ENCODE measurements at places on chromosomes 13 and 19.

DNA sequence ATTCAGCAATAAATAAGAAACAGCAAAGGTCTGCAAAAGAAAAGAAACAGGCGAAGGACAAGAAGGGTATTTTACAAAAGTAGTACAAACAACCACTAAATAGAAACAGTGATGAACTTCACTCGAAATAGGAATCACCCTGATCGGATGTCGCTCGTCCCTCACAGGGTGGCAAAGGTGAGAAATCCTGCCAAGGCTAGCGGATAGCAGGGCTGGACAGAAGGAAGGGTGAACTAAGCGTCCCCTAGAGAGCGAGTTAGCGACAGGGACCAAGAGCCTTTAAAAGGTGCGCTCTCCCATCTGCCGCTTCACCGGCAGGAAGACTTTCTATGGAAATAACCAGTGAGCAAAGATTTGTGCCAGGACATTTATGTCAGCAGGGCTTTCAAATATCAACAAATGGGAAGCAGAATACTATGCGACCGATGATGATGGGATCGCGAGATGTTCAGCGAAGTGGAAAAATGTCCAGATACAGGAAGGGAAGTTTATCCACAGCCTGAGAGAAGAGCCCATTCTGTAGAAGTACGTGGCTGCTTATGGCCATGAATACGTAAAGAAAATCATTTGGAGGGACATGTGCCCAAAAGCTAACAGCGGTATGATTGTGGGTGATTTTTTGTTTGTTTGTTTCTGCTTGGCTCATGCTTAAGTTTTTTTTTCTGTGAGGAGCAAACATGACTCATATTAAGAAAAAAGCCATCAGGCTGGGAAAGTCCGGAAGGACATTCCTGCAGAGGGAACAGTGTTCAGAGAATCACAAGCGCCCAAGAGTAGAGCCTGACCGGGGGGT is 18.9 kb downstream of the ELAVL1 start:
- DNase-seq = peak; percentile 39

- no peak for DNase-seq
Measured at GRCh38 chr19:29397748-29398147, 128.0 kb upstream of the VSTM2B start.

DNA sequence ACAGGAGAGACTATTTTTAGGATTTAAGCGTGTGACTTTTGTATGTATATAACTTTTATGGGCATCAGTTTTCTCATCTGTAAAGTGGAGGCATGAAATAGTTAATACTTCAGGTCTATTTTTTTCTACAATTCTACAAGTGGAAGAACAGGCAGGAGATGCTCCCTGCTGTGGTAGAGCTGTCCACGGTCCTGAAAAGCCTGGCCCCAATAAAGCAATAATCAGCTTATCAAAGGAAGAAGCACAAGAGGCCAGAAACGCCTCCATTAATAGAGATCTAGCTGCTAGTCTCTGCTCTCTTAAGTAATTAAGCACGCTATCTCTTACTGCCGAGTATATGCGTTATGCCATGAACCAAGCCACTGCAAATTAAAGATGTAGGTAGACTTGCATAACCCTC is 28.0 kb upstream of the WASF3 start:
- peak; percentile 4 for DNase-seq

DNA sequence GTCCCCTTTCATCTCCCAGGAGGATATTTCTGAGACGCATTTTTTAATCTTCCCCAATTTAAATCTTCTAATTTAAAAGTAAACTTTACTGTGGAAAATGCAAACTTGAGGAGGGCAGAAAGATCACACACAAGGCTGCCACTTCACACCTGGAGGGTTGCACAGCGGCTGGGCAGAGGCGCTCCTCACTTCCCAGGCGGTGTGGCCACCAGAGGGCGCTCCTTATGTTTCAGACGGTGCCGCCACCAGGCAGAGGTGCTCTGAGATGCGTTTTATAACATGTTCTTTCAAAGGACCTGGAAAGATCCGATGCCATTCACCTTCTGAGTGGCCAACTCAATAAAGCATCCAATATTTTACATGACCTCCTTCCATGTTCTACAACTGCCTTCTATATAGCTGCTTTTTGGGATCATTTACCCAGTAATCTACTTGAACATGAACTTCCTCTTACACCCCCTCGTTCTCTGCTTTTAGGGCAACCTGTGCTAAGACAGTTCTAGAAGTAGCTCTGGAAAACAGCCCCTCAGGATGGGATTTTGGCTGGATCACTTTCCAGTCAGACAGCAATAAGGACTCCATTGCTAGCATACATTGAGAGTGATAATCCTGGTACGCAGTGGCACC is 14.8 kb upstream of the MTUS2 start:
- no peak for DNase-seq

DNA sequence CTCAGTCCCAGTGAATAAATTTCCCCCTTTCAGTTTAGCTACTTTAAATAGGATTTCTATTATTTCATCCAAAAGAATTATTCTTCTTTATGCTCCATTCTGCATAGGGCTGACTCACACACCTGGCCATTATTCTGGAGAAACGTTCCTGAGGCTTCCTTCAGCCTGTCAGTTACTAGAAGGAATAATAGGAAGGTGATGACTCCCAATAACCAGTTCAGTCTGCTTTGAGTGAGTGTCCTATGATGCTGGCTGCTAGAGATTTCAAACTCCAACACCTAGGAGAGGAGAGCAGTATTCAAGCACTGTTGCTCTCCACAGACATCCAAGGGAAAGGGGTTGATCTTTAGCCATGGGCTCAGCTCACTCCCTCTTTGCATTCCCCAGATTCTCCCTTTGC is 117.8 kb downstream of the KCTD12 start:
- DNase-seq = no peak

GRCh38 chr13:27744801-27745200 is 47.5 kb upstream of the GSX1 start:
- DNase-seq = no peak

DNA sequence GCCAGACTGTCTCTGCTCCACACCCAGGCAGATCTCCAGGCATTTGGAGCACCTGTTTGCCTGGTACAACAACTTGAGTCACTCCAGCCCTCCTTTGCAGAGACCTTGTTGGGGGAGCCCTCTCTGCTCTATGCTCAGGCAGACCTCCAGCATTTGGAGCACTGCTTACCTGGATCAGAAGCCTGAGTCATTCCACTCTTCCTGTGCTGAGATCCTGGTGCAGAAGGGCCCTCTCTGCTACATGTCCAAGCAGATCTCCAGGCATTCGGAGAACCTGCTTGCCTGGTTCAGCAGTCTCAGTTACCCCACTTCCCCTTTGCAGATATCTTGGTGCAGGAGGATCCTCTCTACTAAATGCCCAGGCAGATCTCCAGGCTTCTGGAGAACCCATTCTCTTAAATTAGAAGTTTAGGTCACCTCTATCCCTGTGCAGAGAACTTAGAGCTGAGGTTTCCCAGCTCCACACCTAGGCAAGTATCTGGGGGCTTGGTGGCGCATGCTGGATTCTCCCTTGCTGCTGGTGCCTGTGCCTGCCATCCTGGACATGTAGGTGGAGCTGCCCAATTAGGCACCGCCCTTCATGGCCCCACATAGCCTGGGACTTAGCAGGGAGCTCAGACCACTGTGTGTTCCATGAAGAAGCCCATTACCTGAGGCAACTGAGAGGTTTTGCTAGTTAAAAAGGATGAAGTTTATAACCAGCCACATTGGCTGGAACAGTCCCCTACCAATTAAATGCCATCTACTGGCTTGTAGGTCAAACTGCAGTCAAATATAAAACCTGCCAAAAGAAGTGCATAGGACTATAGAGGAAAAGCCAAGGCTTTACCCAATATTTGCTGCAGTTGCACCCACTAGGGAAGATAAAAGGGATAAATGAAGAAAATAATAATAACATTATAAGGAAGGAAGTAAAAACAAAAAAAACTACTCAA is 97.6 kb upstream of the SLITRK6 start:
- no peak for DNase-seq

DNA sequence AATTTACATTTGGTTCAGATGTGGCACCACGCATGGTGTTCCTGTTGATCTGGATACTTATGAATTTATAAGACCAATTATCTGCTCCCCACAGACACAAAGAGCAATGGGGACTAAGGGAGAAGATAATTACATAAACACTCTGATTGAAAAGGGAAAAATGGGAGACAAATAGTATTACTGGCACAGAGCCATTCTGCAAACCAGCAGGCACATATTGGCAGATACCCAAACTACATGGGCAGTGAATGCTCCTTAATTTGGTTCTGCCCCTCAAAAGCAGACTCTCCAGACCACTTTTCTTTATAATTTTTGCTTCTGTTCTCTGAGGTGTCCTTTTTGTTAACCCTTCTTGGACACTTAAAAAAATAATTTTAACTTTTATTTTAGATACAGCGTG is 1674.2 kb downstream of the PCDH9 start:
- DNase-seq = no peak

DNA sequence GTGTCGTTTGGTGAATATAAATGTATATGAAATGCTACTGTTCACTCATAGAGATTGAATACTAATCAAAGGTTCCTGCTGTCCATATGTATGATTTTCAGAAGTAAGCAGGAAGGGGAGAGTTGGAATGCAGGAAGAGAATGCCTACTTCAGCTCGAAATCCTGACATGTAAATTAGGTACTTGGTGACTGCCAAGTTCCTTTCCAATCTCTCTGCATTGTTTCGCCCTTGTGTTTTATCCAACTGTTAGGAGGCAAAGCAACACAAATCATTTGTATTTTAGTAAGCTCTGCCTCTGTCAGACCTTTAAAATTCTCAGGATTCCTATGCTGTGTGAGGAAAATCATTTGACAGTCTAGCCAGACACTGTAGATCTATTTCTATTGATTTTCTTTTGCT is 9.0 kb downstream of the STARD13 start:
- no peak for DNase-seq

- DNase-seq = no peak
Measured at GRCh38 chr13:78881751-78882150, 222.8 kb upstream of the OBI1 start.

GRCh38 chr19:44735011-44735410 is 13.5 kb upstream of the BCL3 start:
- no peak for DNase-seq

DNA sequence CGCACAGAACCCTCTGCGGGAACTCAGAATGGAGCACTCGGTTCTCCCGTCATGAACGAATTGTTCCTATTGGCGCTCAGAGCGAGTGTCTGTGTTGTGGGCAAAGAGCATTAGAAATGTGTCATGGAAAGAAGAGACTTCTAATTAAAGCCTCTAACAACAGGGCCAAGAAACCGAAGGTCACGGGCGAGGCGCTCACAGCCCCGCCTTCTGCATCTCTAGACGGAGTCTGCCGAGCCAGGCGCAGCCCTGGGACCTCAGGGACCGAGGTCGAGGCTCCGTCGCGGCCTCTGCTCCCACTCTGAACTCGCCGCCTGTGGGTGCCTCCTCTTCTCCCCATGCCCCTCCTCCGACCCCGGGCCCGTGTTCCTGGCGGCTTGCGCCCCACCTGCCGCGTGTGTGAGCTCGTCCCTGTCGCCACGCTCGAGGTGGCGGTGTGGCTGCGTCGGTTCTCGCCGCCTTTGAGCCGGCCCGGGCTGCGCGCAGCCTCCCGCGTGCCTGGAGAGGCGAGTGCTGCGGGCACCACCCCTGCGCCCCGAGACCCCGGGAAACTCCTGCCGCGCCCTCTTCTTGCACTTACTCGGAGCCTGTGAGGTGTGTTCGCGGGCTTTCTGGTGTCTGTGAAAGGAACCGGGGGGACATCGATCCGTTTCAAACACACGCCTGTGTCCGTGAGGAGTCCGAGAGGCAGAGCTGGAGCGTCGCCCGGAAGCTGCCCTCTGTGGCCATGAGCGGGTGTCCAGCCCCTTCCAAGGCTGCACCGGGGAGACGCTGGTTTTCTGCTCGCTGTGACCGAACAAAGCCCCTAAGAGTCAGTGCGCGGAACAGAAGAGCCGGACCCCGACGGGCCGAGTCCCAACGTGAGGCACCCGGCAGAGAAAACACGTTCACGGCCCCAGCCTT is 45.4 kb upstream of the SPACA7 start:
- DNase-seq = no peak

- DNase-seq = no peak
Measured at GRCh38 chr13:113089693-113090414, 15.7 kb upstream of the F7 start.

- no peak for DNase-seq
Measured at GRCh38 chr13:19657872-19658591, 24.6 kb downstream of the MPHOSPH8 start.

DNA sequence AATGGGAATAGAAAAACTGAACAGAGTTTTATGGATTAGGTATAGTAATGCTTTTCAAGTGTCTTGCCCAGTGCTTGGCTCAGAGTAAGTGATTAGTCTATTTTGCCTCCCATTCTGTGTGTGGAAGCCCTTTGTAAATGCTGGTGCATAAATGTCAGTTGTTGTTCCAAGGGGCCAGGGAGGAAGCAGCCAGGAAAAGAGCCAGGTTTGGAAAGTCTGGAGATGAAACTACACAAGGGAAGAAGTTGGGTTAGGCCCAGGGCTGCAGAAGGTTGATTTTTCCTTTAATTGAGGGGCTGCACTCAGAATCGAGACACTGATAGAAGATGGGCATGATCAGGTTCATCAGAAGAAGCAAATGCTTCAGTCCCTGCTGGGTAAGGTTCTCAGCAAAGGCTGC is 484.0 kb downstream of the OLFM4 start:
- no peak for DNase-seq

GRCh38 chr19:1752009-1752756 is 1.1 kb upstream of the ONECUT3 start:
- DNase-seq = no peak

DNA sequence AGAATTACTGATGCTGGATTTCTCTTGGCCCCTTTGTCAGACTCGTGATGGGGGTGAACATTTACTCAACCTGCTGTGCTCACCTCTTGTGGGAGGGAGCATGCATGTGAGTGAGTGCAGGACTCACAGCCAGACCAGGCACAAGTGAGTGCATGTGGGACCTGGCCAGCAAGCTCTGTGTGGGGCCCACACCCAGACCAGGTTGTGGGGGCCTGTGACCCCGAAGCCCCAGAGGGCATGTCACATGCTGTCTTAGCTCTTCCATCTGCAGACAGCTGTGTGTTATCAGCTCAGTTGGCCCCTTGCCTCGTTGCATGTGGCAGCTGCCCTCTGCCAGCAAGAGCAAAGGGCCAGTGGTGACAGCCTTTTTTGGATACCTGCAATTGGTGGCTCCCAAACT is 614.4 kb downstream of the GPC5 start:
- no peak for DNase-seq

DNA sequence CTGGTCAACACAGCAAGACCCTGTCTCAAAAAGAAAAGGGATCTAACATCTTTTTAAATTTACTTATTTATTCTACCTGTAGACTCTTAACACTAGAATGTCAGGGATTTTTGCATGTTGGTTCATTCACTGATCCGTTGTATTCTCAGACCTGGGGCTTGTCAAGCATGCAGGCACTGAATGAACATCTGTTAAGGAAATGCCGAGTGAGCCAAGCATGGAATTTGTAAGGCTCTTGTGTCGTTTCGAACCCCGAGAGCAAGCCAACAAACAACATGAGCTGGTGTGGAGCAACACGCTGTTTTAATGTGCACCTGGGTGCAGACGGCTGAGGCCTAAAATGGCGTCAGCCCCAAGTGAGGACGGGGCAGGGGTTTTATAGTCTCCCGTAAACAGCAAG is 10.0 kb upstream of the OR1M1 start:
- no peak for DNase-seq

GRCh38 chr19:33830264-33830663 is 33.6 kb downstream of the KCTD15 start:
- DNase-seq = no peak
